ENCODE measurements at places on chromosomes 16 and 17. TPM values are rescaled to one million over a fixed set of nuclear protein-coding genes. Genes with fewer than 3 reads are reported as not detected.
A peak's percentile ranks its signal among the peaks of the same experiment; 100 is the strongest.

Gene OR1F1
- not detected for total RNA-seq

Gene NBR1
- total RNA-seq, result 132 TPM

Gene TMEM94
- total RNA-seq, result 8.4 TPM

Gene PRKCB
- not detected for total RNA-seq

Gene SLC52A1
- total RNA-seq, result not detected

- no peak overlapping the region for H3K27ac ChIP-seq
- peaks cover 11% of the 10 kb centered on the region for H3K4me1 ChIP-seq
- DNase-seq, result peak; percentile 42
- H3K4me3 ChIP-seq, result no peak overlapping the region
These were observed 12.1 kb upstream of the DHX8 start for GRCh38 chr17:43471585-43472160.

- H3K27ac ChIP-seq, result no peak overlapping the region
- H3K4me3 ChIP-seq, result no peak overlapping the region
- DNase-seq, result no peak
- H3K4me1 ChIP-seq, result peaks cover 5% of the 10 kb centered on the region
- H3K36me3 ChIP-seq, result peaks cover 79% of the 10 kb centered on the region
These were observed 5.8 kb downstream of the RNF40 start for GRCh38 chr16:30767767-30768465.

GRCh38 chr17:17826342-17826713, 10.5 kb downstream of the SREBF1 start:
- H3K4me3 ChIP-seq, result no peak overlapping the region
- no peak overlapping the region for H3K27ac ChIP-seq
- DNase-seq, result no peak
- peaks cover 5% of the 10 kb centered on the region for H3K36me3 ChIP-seq

DNA sequence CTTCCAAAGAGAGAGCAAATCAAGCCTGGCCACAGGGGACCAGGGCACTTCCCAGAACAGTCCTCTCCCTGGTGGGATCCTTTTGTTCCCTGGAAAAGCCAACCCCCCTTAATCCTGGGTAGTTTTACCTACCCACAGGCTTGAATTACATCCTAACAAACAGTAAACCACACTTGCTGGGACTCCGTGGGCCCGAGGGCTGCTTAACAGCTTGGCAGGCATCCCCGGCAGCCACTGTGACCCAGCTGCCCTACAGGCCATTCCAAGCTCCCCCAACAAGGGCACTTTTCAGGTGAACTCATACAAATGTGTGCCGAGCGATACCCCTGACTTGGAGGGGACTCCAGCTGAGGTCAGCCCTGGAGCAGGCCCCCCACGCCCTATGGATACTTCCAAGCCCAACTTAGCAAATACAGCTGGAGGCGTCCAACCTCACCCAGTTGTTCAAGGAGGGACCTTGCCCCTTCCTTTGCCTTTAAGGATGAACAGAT, 26.4 kb downstream of the ADCY9 start:
- no peak overlapping the region for H3K4me3 ChIP-seq
- no peak overlapping the region for H3K27ac ChIP-seq
- H3K27me3 ChIP-seq, result no peaks in the 10 kb centered on the region
- DNase-seq, result no peak
- peaks cover 19% of the 10 kb centered on the region for H3K4me1 ChIP-seq

- no peak overlapping the region for H3K4me3 ChIP-seq
- no peaks in the 10 kb centered on the region for H3K27me3 ChIP-seq
- DNase-seq, result no peak
These were observed 55.5 kb upstream of the RPL38 start for GRCh38 chr17:74147966-74148365.

GRCh38 chr17:16050844-16051243, 51.2 kb downstream of the TTC19 start:
- H3K4me3 ChIP-seq, result no peak overlapping the region
- H3K36me3 ChIP-seq, result peaks cover 26% of the 10 kb centered on the region
- H3K4me1 ChIP-seq, result no peaks in the 10 kb centered on the region
- no peak for DNase-seq
- no peak overlapping the region for H3K27ac ChIP-seq

GRCh38 chr17:8611619-8612298, 18.8 kb downstream of the MYH10 start:
- DNase-seq, result peak; percentile 47
- peaks cover 5% of the 10 kb centered on the region for H3K4me1 ChIP-seq
- no peaks in the 10 kb centered on the region for H3K36me3 ChIP-seq
- peak overlapping the region; percentile 7 for H3K27ac ChIP-seq
- H3K27me3 ChIP-seq, result no peaks in the 10 kb centered on the region

GRCh38 chr16:72285324-72285723, 113.4 kb upstream of the PMFBP1 start:
- H3K27ac ChIP-seq, result no peak overlapping the region
- H3K4me3 ChIP-seq, result no peak overlapping the region
- DNase-seq, result no peak
- no peaks in the 10 kb centered on the region for H3K36me3 ChIP-seq

- peaks cover 10% of the 10 kb centered on the region for H3K4me1 ChIP-seq
- H3K4me3 ChIP-seq, result peak overlapping the region; percentile 56
- H3K36me3 ChIP-seq, result no peaks in the 10 kb centered on the region
- DNase-seq, result no peak
These were observed 757 bp downstream of the FMNL1 start for GRCh38 chr17:45222289-45222995.

GRCh38 chr17:45046537-45047125, 4.8 kb downstream of the DCAKD start:
- peak; percentile 51 for DNase-seq
- H3K27ac ChIP-seq, result no peak overlapping the region
- no peaks in the 10 kb centered on the region for H3K27me3 ChIP-seq
- H3K4me1 ChIP-seq, result peaks cover 15% of the 10 kb centered on the region
